Caki2 (cell line): ENCODE measurements at places on chromosomes 6 and 20.

GRCh38 chr6:100177956-100178355 lies 183.9 kb upstream of the MCHR2 start:
- DNase-seq, result no peak

DNA sequence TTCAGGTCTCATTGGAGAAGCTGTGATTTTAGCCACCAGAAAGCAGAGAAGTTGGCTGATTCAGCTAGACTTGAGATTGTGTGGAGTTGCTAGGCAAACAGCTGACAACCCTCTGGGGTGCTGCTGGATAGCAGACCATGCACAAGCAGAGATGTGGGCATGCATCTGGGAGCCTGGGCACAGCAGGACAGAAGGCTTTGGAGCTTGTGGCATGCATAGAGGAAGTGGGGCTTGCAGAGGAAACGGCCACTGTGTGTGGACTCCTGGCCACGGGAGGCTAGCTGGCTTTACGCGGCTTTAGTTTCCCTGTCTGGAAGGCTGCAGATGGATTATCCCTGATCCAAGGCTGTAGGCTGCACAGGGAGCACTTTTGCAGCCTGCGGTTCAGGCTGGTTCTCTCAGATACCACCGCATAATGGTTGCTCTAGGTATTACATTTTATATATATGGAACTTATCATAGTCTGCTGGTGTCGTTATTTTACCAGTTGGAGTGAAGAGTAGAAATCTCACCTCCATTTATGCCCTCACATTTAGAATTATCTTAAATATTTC lies 10.4 kb downstream of the ZNF831 start:
- no peak for DNase-seq

GRCh38 chr6:9428421-9429172 lies 986.3 kb downstream of the TFAP2A start:
- no peak for DNase-seq

GRCh38 chr20:50460115-50460607 lies 50.0 kb upstream of the PTPN1 start:
- no peak for DNase-seq

DNA sequence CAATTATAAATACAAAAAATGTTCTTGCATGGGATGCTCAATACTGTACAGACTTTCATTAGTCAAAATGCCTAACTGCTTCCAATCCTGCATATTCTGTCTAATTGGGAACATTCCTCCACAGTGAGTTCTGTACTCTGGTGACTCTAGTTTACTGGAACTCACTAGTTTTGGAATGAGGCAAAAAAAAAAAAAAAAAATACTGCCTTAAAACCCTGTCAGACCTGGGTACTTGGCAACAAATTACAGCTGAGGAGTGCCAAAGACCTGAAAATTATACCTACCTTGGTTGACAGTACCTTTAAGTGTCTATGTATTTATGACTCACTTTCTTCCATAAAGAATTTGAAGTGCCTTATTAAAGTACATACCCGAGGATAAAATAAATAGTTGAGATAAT lies 276.7 kb downstream of the FARS2 start:
- no peak for DNase-seq

- DNase-seq, result peak; percentile 48
Measured at GRCh38 chr6:139135578-139136545, 982 bp downstream of the HECA start.

- no peak for DNase-seq
Measured at GRCh38 chr20:8774412-8774811, 294.5 kb upstream of the PLCB4 start.

DNA sequence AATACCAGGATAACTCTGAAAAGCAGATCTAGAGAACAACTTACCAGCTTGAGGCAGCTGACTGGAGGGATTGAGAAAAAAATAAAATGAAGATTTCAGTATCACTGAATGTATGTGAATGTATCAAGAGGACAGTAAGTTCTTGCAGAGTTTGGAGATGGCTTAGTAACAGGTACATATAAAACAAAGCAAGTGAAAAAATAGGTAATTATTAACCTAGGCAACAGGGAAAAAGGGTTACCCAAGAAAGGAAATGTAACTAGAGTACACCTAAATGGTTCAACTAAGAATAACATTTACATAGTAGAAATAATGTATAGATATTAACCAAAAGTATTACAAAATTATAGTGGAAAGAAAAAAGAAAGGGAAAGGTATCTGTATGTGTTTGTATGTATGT lies 67.3 kb downstream of the NRSN1 start:
- DNase-seq, result no peak

- peak; percentile 94 for DNase-seq
Measured at GRCh38 chr20:63627129-63627750, 339 bp upstream of the GMEB2 start.

GRCh38 chr6:89727501-89727900 lies 89.0 kb upstream of the LYRM2 start:
- no peak for DNase-seq

- peak; percentile 95 for DNase-seq
Measured at GRCh38 chr6:4606821-4607704, 169.1 kb upstream of the CDYL start.

DNA sequence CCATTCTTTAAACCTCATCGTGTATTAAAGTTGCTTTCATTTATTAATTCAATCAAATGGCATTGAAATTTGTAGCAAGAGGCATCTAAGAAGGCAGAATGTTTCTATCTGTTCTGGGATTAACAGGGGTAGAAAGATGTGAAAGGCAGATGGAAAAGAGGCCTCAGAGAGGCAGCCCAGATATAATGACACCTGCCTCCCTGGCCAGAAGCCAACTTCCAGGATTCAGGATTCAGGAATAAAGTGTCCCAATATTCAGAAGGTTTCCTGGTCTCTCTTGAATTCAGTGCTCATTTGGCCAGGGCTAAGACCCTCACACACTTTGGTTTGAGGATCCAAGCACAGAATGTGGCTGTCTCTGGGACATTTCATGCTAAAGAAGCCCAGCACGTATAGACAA lies 39.9 kb downstream of the HLA-B start:
- no peak for DNase-seq

DNA sequence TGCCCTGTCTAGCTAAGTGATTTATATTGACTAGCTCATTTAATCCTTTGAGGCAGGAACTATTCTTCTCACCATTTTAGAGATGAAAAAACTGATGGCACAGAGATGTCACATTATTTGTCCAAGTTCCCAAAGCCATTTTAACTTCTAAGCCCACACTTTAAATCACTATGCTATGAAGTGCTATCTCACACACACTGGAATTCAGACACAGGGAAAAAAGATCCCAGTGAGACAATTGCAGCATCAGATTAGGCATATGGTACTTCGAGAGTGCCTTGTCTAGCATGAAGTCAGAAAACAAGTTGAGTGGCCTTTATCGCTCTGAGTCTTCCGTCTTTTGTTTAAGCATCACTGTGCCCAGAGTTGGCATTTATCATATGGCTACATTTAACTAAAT lies 54.1 kb upstream of the PDE7B start:
- DNase-seq, result no peak

DNA sequence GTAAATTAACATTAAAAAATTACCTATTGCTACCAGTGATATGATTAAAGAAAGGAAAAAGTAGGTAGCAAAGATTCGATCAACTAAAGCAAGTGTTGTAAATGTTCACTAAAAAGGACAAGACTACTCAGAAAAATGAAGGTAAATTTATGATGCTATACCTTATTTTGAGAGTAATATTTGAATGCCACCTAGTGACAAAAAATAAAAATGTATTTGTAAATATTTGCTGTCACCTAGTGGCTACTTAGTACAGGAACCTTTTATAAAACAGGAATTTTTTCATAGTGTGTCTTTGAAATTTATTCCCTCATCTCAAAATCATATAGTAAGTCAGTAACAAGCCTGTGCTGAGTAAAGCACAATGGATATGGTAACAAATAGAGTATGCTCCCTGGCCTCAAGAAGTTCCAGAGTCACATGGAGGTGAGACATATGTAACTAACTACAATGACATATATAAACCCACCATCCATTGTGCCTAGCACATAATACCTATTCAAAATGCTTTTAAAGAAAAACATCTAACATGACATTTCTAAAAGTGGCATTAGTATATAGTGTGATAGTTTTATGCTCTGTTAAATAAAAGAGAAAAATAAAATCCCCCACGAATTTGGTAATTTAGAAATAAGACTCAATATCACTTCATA lies 193.1 kb upstream of the SIM1 start:
- peak; percentile 28 for DNase-seq

- DNase-seq, result no peak
Measured at GRCh38 chr6:124671324-124671723, 290.9 kb upstream of the RNF217 start.

- no peak for DNase-seq
Measured at GRCh38 chr6:27136077-27136644, 111.3 kb upstream of the PRSS16 start.

- no peak for DNase-seq
Measured at GRCh38 chr6:31204751-31205145, 34.3 kb upstream of the POU5F1 start.

- no peak for DNase-seq
Measured at GRCh38 chr6:3888153-3888957, 39.2 kb downstream of the FAM50B start.

GRCh38 chr6:701700-702479 lies 9.0 kb upstream of the EXOC2 start:
- no peak for DNase-seq

GRCh38 chr6:14026831-14027539 lies 90.6 kb upstream of the CD83 start:
- no peak for DNase-seq

DNA sequence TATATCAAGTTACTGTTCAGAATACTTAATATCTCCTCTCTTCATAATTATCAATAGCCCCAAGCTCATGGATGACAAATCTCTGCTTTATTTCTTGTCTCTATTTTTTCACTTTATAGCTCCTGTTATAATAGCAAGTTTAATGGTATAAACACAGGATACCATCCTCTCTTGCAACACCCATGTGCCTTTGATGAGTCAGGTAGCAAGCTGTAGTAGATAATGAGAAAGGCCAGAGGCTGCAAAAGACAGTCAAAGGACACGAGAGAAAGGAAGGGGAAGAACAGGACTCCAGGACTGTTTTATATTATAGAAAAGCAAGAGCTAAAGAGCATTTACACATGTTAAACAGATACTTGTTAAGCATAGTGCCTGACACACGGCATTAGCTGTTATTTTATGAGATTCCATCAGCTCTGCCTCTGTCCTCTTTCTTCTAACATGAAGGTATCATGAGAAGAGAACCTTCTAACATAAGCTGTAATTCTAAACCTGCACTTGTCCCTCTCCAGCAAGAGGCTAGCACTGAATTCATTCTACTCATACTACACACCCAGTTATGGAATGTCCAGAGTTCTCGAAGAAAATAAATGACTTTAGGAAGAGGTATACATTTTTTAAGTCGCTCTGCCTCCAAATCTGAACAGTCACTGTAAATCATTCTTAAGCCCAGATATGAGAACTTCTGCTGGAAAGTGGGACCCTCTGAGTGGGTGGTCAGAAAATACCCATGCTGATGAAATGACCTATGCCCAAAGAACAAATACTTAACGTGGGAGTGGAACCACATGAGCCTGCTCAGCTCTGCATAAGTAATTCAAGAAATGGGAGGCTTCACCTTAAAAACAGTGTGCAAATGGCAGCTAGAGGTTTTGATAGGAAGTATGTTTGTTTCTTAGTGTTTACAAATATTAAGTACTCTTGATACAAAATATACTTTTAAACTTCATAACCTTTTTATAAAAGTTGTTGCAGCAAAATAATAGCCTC lies 45.0 kb downstream of the NT5E start:
- DNase-seq, result no peak

DNA sequence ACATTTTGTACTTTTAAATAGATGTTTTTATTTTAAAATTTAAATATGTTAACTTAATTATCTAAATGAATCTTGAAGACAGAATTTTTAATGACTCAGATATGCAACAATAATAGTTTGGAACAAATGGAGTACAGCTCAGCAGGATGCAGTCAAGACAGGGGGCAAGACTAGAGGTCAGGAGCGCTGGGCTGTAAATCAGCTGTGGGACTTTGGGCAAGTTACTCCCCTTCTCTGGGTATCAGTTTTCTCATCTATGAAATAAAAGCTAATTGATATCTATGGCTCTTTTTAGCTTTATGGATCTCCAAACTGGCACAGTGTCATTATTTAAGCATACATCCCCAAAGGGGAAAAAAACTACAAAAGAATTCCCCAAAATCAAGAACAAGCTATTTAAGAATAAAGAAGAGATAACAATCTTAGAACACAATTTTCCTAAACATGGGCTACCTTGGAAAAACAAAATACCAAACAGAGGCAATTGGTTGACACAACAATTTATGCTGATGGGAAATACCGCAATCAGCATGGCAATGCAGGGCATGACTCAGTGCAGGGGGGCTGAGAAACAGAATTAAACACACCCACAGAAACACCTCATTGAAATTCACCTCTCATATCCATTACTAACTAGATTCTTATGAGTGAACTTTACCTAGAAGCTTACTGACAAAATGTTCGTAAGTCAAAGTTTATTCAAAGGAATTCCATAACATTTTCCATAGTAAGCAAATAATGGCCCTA lies 188.2 kb downstream of the SIM1 start:
- no peak for DNase-seq

- peak; percentile 97 for DNase-seq
Measured at GRCh38 chr20:1567392-1568162, 10.1 kb upstream of the SIRPD start.

- DNase-seq, result no peak
Measured at GRCh38 chr6:41729624-41730023, 5.8 kb downstream of the TFEB start.

- no peak for DNase-seq
Measured at GRCh38 chr20:57426271-57426689, 35.1 kb downstream of the RBM38 start.

DNA sequence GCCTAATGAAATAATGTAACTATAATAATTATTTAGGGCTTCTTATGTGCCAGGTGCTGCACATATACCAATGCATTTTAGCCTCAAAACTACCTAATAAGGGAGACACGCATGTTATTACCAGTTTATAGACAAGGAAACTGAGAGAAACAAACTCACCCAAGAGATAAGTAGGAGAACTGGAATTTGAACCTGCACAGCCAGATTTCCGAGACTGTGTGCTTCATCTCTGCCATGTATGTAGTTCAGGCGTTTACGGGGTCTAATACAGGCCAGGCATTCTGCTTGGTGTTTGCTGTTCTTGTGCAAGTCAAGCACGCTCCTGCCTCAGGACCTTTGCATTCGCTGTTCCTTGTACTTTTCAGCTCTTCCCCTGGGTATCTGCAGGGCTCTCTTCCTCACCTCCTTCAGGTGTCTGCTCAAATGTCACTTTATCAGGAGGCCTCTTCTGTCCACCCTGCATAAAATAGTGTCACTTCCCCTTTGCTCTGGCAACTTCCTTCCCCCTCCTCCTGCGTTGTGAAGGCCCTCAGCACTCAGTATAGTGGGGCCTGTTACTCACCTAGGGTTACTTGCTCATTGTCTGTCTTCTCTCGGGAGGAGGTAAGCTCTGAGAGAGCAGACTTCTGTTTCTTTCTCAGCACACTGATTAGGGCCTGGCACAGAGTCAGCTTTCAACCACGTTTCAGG lies 6.1 kb upstream of the NSFL1C start:
- DNase-seq, result no peak

GRCh38 chr6:150006961-150007464 lies 18.3 kb downstream of the RAET1L start:
- DNase-seq, result peak; percentile 20

- DNase-seq, result peak; percentile 92
Measured at GRCh38 chr20:54132612-54133433, 41.0 kb downstream of the CYP24A1 start.
